CD4-positive, alpha-beta T cell treated with Interleukin-2 at 100 ng/mL for 4 hours (primary cell): ENCODE measurements at places on chromosomes 4 and X.

GRCh38 chrX:134406356-134407064 is 53.5 kb upstream of the HPRT1 start:
- DNase-seq, result no peak

DNA sequence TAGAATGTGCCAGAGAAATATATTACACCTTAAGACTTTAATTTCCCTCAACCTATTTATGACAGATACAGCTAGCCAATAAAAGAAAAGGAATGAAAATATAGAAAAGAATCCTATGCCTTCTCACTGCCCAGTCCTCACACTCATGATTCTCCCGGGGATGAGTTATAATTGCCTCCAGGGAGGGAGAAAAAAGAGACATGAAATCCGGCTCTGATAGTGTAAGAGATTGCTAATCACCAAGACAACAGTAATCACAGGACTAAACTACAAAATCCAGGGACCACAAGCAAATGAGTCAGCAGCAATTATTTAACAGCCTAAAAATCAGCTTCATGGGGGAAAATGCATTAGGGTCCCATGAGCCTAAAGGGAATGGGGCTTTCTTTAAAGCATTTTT is 95.9 kb upstream of the DUSP21 start:
- DNase-seq, result no peak

GRCh38 chr4:156886481-156886880 is 85.1 kb downstream of the PDGFC start:
- no peak for DNase-seq

- no peak for DNase-seq
Measured at GRCh38 chr4:112330921-112331320, 33.8 kb downstream of the ALPK1 start.

DNA sequence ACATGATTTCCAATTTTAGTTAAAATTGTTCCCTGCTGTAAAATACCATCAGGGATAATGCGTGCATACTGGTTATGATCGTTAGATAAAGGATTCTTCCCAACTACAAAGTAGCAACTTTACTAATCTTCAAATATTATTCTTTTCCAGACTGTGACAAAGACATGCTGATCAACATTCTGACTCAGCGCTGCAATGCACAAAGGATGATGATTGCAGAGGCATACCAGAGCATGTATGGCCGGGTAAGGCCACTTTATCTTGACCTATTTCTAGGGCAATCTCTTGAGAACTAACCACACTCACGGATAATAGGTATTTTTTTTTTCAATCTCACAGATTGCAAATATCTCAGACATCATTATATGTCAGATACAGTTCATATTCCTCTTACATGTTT is 47.0 kb downstream of the ANXA10 start:
- no peak for DNase-seq

GRCh38 chr4:189765301-189765700 is 175.4 kb upstream of the FRG1 start:
- no peak for DNase-seq

DNA sequence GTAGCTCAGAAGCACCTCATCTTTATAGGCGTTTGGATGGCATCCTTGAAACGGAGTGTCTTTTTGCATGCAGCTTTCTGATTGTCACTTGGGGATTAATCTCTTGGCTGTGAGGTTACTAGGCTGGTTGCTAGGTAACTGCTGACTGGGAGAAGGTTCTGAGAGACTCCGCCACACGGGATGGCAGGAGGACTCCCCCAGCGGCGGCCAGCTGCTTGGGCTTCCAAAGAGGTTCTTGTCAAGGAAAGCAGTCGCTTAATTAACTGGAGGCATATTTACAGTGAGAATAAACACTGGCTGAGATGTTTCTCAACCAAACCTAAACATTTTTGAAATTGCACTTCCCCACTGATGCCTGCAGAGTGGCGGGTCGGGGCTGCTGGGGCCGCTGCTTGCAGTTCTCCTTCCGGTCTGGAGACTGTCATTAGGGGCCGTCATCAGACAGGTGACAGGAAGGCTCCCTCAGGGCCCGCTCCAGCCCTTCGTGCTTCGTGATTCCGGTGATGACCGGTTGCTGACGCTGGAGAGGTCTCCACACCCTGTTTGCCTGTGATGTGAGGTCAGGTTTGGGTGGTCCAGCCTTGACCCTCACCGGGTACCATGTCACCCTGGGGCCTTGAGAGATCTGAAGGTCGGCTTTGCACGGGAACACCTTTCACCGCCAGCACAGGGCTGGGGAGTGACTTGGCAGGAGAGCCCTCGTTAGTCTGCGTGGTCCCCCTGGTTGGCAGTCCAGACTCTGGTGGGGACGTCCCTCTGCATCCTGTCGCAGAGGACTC is 9.1 kb downstream of the NSG1 start:
- DNase-seq, result no peak

DNA sequence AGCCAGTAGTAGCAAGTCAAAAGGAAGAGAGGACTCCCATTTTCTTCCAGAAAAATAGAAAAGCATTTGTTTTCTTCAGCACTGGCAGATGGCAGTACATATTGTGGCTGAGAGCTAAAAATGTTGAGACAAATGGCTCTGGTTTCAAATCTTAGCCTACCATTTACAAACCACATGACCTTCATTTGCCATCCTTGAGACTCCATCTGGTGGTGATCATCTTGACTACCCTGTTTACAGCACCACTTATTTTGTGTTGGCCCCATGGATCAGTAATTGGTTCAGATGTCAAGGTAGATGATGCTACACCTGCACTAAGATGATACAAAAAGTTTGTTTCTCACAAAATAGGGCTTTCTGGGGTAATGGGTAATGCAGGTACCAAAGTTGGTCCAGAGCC is 951.8 kb upstream of the IGFBP7 start:
- no peak for DNase-seq

GRCh38 chr4:172830295-172830764 is 338.3 kb upstream of the GALNT7 start:
- no peak for DNase-seq

- no peak for DNase-seq
Measured at GRCh38 chr4:98652996-98653395, 5.4 kb downstream of the TSPAN5 start.

GRCh38 chrX:69503782-69504625 is at the start of gene NALF2:
NALF2 (plus strand) TSS chrX:69504326; CDS start chrX:69505283, 957 bp downstream.
- peak; percentile 2 for DNase-seq

DNA sequence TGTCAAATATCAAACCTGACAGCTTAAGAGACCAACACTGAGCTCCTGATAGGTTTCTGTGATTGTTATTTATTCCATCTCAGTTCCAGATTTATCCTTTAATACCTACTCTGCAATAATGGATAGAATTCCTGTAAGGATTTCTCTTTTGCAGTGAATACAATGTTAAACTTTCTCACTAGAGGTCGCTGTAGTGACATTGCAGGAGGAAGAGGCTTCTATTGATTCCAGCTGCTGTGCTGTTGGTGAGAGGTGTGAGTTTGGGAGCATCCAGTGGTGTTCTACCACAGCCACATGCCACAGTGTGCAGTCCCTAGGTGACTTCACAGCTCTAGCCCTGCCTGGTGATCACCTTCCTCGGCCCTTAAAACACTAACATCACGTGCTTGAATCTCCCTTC is 34.6 kb upstream of the DCAF8L2 start:
- no peak for DNase-seq

DNA sequence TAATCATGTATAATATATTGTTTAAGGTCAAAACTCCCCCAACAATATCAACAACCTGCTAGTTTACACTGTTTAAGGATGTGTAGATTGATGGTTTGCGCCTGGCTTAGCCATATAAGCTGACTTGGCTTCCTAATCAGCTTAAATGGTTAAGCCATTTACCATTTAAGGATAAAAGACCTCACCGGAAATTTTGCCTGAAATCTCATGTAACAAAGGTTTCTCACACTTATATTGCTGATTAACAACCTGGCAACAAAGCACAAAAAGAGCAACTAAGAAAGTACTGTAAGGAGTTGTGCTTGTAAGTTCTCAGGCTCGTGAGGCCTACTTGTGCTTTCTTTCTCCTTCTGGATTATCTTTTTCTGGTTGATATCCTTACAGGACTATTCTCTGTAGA is 485.2 kb downstream of the GABRG1 start:
- DNase-seq, result no peak

DNA sequence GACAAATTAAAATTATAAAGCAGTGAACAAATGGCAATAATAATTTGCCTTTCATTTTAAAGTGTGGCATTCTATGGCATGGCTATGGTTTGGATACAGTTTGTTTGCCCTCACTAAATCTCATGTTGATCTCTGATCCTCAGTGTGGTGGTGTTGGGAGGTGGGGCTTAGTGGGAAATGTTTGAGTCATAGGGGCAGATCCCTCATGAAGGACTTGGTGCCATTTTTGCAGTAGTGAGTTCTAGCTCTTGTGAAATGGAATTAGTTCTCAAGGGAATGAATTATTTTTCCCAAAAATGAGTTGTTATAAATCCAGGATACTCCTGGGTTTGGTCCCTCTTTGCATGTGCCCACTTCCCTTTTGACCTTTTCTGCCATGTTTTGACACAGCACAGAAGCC is 181.4 kb downstream of the AMELX start:
- no peak for DNase-seq

GRCh38 chrX:111100191-111100590 is 4.2 kb downstream of the PAK3 start:
- peak; percentile 58 for DNase-seq

DNA sequence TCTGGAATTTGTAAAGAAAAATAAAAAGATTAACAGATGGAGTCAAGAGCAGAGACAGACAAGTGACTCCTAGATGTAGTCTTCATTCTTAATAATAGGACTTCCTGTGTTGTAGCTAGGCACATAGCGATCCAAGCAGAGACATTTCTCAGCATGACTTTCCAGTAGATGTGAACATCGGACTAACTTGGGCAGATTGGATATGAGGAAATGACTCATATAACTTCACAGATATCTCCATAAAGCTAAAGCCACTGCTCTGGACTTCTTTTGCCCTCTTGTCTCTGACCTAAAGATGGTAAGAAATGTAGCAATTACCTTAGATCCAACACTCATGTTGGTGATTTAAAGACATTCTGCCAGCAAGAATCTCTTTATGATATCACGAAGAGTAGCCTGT is 131.7 kb downstream of the EPHA5 start:
- DNase-seq, result no peak

GRCh38 chr4:96354036-96354712 is 514.3 kb downstream of the PDHA2 start:
- DNase-seq, result no peak

- DNase-seq, result no peak
Measured at GRCh38 chrX:973010-973632, 239.3 kb downstream of the CRLF2 start.

GRCh38 chrX:29082558-29082957 is 495.3 kb downstream of the IL1RAPL1 start:
- no peak for DNase-seq

- no peak for DNase-seq
Measured at GRCh38 chr4:107210450-107211239, 174.5 kb upstream of the DKK2 start.

DNA sequence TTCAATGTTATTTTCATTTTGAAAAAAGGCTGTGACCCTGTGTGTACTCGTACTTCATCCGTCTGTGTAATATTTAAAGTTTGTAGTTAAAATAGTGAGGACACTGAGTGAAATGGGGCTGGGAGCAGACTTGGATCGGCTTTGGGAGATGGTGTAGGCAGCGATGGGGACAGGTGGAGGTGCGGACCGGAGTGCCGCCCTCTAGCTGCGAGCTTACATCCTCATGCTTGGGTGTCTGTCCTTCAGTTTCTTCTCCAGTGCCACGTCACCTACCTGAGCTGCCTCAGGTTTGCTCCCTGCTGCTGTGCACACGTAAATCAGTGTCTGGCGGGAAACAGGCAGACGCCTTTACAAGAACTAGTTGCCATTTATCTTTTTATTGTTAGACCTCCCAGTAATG is 146.1 kb downstream of the GPR143 start:
- DNase-seq, result no peak

- DNase-seq, result no peak
Measured at GRCh38 chrX:118199997-118200396, 83.4 kb upstream of the KLHL13 start.

GRCh38 chrX:66046612-66047235 is 6.8 kb upstream of the VSIG4 start:
- peak; percentile 39 for DNase-seq

DNA sequence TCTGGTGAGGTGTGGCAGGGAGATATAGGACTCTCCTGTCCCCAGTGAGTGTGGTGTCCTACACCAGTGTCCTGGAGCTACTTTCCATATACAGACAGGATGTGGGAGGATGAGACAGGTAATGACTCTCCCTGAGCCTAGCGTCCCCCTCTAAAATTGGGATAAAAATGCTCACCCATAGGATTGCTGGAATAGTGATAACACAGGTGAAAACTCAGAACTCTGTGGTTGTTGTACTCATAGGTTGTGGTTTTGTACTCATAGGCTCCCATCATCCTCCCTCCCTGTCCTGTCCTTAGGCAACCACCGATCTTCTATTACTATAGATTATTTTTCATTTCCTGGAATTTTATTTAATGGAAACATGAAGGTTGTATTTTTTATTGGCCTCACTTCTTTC is 60.7 kb upstream of the NXF3 start:
- no peak for DNase-seq

DNA sequence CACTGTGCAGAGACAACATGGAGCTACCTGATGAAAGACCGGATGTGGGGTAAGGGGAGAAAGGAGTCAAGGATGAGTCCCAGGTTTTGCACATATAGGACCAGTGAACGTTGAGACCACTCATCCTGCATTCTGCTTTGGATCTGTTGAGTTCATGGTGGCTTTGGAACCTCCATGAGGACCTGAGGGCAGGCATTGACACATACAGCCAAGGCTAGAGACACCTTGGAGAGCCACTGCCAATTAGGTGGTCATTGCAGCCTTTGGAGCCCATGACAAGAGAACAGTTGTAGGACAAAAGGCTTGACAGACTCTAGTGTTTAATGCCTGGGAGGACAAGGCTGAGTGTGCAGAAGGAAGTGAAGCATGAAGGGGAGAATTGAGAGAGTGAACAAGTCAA is 87.9 kb downstream of the STK32B start:
- DNase-seq, result no peak

GRCh38 chr4:80072228-80072743 is 743 bp downstream of the ANTXR2 start:
- DNase-seq, result peak; percentile 69

- DNase-seq, result no peak
Measured at GRCh38 chr4:1980561-1981041, 28.2 kb downstream of the NELFA start.

DNA sequence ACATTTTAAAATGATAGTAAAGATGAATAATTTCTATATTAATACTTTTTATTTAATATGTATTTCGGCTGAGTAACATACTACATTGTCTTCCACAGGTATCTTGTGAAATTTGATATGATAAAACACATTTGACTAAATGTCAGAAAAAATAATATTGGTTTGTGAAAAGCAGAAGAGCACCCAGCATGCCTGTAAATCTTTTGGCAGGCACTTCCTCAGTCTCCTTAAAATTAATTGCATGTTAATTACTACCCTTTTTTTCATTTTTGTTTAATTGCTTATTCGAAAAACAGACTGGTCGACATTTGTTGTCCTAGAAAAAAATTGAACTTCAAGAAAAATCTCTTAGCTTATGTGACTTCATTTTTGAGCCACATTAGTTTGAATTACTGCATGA is 40.6 kb downstream of the CLCN3 start:
- no peak for DNase-seq

- DNase-seq, result peak; percentile 77
Measured at GRCh38 chr4:6873792-6874461, 35.7 kb upstream of the TBC1D14 start.

GRCh38 chr4:105504744-105505143 is 30.9 kb upstream of the PPA2 start:
- DNase-seq, result no peak
